ENCODE measurements at places on chromosomes 7 and 10.

GRCh38 chr7:75729851-75730274 lies 8.9 kb downstream of the HIP1 start:
- DNase-seq: no peak

DNA sequence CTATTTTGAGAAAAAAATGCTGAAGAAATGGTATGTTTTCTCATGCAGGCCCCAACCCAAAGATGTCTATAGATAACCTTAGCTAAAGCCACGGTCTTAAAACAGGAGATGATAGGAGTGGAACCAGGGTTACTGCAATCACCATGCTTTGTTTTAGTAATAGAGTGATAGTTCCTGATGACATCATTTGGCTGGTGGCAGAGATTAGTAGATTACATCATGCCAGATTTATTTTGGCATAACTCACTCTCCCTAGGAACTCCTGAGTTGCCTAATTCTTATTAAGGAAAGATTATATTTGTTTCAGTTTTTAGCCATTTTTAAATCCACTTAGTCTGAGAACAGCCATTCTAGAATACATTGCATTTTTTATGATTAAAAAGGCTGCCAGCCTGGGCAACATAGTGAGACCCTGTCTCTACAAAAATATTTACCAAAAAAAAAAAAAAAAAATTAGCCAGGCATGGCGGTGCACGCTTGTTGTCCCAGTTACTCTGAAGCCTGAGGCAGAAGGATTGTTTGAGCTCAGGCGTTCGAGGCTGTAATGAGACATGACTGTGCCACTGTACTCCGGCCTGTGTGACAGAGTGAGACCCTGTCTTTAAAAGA lies 17.8 kb downstream of the ENO4 start:
- no peak for DNase-seq

- DNase-seq: no peak
These were observed 356.4 kb downstream of the GALNT17 start for GRCh38 chr7:71488308-71488707.

DNA sequence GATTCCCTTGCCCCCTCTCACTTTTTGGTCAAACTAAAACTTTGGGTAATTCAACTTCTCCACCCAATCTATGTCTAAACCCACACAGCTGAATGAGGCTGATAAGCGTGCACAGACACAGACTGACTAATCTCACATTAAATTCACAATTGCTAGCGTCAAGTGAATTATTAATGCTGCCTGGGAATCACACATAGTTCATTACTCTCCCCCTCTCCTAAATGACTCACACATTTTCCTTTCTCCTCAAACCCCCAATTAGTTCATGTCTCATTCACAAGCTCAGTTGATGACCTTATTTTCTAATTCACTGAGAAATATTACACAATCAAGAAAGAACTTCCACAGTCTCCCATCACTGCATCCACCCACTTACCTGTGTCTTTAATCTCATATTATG lies 14.5 kb downstream of the KLF14 start:
- no peak for DNase-seq

DNA sequence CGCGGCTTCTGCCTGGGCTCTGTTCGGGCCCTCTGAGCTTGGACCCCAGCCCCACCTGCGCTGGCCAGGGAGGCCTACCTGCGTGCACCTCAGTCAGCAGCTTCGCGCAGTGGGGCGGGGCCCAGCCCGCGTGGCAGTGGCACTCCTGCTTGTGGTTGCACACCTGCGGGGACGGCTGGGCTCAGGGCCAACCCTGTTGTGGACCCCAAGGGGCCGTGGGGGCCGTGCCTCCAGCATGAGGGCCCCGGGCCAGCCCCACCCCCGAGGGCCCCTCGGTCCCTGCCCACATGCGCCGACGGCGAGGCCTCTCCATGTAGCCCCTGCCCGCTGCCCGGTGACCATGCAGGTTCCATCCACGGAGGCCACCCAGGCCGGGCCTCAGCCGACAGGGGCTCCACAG lies 7.3 kb downstream of the ADAM8 start:
- DNase-seq: no peak
